ENCODE measurements at places on chromosomes 1 and 21. TPM values are rescaled to one million over a fixed set of nuclear protein-coding genes. Genes with fewer than 3 reads are reported as not detected.

SELENON gene
- 21.8 TPM for total RNA-seq

C1QB gene
- total RNA-seq: not detected

LELP1 gene
- total RNA-seq: not detected

AUNIP gene
- total RNA-seq: 9.4 TPM

HOOK1 gene
- total RNA-seq: 23.3 TPM

- peak; percentile 6 for DNase-seq
These were observed 50.4 kb upstream of the DAB1 start for GRCh38 chr1:57474137-57474750.

DNA sequence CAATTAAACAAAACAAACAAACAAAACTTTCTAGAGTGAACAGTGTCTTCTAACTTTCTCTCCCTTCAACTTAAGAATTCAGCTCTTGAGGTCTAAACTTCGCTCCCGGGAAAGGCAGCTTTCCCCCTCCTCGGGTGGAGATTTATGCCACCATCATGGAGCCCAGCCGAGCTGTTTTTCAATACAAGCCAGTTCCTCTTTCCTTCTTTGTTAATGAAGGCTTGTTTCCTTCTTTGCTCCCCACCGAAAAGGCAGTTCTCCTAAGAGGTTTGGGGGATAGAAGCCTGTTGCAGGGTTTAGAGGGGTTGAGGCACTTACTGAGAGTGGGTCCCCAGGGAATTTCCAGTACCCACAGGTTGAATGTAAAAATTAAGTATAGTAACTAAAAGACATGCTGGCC is 26.5 kb downstream of the OLIG1 start:
- no peak for DNase-seq

- DNase-seq: no peak
These were observed 42.4 kb downstream of the UCHL5 start for GRCh38 chr1:193016788-193017187.

GRCh38 chr1:172726740-172727139 is 67.8 kb downstream of the FASLG start:
- no peak for DNase-seq

DNA sequence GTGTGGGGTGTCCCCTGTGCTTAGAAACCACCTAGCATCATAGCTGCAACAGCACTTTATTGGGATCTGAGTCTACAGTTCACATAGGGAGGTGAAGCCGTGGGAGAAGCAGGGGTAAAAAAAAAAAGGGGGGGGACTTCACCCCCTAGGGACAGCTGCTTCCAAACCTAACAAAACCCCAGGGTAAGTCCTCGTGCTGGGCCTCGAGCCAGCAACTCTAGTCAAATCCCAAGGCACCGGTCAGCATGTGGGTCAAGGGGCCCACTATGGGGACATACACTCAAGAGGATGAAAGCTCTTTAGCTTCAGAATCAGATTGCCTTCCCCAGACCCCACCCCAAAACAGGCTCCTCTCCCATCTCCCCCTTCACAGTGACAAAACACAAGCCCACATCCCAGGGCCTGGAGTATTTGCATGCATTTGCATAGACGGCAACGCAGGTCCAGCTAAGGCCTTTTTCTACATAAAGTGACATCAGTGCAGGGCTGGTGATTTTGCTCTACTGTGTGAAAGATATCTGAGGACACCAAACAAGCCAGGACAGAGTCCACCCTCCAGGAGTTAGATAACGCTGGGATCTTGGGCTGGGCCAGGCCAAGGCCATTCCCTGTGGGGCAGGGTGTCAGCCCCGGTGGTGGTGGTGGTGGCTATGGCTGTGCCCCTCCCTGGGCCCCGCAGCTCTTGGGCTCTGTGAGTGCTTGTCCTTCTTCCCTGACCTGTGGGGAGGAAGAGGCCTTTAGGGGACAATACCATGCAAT is 8.1 kb upstream of the PMVK start:
- no peak for DNase-seq

DNA sequence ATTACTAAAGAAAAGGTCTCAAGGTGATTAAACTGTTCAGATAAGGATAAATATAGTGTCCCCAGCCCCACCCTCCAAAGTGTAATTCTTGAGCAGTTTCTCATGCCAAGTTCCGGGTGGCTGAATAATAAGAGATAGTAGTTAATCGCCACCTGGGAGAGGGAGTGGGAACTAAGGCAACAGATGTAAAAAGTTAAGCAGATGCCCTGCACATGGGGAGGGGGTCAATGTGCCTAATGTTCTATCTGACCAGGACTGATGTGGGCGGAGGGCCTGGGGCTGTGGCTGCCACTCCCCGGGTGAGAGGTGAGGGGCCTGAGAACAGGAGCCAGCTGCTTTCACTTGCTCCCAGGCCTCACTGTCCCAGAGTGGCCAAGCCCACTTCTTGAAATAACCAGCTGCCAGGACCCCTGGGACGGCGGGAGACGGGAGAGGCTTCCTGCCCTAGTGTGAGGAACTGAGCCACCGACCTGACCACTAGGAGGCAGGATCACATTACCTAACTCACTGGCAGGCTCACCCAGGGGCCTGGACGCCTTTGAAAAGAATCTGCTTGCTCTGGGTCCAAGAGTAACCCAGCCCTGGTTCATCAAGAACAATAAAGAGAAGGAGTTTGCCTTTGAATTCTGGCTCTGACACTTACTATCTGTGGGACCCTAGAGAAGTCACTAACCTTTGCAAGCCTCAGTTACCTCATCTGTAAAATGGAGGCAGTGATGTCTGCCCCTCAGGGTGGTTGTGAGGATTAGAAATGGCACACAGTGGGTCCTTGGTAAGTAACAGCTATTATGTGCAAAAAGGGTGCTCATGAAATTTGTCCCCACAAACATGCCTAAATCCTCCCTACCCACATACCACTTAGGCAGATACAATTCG is 179.2 kb downstream of the ATG4C start:
- peak; percentile 54 for DNase-seq

DNA sequence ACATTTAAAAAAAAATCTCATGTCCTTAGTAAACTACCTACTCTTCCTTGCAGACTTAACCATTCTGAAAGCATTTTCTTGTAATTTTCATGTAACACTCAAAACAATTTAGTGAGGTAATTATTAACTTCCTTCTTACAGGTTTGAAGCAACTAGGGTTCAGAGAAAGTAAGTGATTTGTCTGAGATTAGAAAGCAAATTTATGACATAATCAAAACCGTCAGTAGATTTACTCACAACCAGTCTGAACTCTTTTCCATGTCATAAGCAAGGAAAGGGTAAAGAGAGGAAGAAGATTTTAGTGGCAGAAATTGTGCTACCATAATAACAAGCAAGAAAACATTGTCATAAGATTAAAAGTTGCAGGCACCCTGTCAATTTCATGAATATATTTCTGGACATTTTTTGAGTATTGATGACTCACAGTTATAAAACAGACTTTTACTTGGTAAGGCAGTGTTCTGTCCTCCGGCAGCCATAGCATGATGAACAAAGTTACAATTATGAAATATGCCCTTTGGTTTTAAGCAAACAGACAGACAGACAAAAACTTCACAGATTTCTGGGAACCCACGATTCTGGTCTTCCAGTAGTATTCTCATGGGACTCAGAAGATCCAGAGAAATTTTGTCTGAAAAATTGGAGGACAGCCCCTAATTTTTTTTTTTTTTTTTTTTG is 707.2 kb downstream of the RWDD3 start:
- DNase-seq: no peak

DNA sequence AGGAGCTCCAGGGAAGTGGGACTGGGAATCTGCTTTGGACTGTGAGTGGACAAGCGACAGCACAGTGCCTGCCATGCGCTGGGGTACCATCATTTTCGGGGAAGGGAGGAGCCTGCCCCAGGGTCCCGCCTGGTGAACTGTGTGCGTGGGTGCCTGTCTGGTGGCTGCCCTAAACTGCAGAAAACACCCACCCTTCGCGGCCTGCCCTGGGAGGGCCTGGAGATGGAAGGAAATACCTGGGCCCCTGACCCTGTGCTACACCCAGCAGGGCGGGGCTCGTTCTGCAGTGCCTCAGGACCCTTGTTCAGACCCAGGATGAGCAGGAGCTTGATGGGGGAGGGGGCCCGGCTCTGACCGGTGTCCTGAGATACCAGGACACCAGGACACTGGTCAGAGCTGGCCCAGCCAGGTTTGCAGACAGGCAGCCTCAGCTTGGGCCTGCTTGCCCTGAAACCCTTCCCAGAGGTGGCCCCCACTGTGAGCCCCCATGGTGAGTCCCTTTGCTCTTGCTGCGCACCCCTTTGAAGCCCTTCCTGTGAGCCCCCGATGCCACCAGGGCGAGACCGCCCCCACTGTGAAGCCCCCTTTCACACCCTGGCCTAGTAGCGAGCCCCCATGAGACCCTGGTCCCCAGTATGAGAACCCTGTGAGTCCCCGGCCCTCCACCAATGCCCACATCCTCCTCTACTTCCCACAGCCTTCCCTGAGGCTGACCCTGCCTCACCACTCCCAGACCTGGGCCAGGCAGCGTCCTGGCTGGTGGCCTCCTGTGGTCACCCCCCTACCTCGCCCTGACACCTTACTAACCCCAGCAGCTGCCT is 2.6 kb downstream of the GJC2 start:
- no peak for DNase-seq

GRCh38 chr1:239212811-239213220 is 173.6 kb upstream of the CHRM3 start:
- no peak for DNase-seq

- no peak for DNase-seq
These were observed 574.1 kb downstream of the LMO4 start for GRCh38 chr1:87902830-87903229.

DNA sequence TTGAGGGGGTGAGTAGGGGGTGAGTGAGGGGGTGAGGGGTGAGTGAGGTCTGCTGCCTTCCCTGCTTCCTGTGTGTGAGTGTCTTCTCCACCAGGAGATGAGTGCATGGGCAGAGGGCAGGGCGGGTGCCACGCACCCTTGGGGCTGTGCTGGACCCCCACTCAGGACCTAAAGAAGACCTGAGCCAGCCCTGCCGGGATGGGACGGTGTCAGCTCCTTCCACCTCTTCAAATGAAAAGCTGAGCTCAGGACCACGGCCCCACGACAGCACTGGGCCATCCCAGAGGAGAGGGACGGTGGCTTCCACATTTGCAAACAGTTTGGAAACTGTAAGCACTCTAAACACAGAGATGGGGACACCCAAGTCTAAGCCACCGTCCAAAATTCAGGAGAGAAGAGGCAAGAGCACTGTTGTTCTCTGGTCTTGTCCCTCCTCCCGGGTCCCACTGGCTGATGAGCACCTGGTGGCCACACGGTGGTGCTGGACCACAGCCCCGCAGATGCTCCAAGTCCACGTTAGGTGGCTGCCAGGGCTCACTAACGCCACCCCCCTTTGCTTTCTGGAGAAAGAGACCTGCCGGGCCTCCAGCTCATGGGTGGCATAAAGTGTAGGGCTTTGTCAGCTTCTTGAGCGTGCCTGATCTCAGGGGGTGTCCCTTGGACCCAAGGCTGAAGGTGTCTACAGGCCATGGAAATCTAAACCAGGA is 32.1 kb downstream of the TMPRSS2 start:
- DNase-seq: no peak

- no peak for DNase-seq
These were observed 21.9 kb upstream of the LBR start for GRCh38 chr1:225449774-225450173.

GRCh38 chr1:107415241-107415640 is 274.4 kb downstream of the NTNG1 start:
- DNase-seq: no peak

DNA sequence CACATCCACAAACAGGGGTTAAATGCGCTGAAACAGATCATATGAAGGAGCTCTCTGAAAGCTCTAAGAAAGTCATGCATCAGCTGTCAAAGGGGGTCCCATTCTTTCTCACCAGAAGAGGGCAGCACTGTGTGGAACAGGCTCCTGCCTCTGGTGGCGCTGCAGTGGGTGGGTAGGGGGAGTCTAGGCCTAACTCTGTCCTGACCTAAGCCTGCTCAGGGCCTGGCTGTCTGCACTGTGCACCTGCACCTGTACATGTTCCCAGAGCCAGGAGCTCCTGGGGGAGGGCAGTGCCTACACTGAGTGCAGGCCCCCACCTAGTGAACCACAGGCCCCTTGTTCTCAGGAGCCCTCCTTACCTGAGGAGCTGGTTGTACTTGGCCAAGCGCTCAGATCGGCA is 16.0 kb downstream of the ENO1 start:
- DNase-seq: no peak

DNA sequence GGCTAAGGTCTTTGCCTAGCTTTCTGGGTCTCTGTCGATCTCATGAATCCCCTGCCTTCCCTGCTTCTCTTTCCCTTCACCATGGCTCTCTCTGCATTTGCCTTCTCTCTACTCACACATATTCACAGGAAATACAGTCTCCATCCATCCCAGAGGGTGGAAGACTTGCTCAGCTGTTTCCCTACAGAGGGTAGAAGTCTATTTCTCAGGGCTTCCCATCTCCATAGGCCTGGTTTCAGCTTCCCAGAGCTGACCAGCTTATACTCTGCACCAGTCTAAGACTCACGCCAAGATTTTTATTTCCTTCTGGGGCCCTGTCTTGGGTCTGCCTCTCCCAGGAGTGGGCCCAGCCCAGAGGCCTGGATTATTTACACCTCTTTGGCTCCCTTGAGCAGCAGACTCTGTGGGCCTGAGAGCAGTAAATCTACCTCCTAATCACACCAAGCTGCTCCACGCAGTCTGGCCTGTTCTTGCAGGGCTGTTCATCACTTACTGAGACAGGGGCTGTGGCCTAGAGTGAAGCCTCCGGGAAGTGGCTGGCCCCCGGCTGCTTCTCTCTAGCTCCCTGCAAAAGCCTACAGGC is 102.5 kb downstream of the PLXNA2 start:
- DNase-seq: no peak
